Activated naive CD4-positive, alpha-beta T cell (primary cell): ENCODE measurements at places on chromosomes 12 and 14.

- DNase-seq: no peak
Observed at GRCh38 chr12:64991121-64991611, 129.9 kb downstream of the WIF1 start.

- DNase-seq: no peak
Observed at GRCh38 chr12:65667932-65668331, 156.4 kb upstream of the HMGA2 start.

DNA sequence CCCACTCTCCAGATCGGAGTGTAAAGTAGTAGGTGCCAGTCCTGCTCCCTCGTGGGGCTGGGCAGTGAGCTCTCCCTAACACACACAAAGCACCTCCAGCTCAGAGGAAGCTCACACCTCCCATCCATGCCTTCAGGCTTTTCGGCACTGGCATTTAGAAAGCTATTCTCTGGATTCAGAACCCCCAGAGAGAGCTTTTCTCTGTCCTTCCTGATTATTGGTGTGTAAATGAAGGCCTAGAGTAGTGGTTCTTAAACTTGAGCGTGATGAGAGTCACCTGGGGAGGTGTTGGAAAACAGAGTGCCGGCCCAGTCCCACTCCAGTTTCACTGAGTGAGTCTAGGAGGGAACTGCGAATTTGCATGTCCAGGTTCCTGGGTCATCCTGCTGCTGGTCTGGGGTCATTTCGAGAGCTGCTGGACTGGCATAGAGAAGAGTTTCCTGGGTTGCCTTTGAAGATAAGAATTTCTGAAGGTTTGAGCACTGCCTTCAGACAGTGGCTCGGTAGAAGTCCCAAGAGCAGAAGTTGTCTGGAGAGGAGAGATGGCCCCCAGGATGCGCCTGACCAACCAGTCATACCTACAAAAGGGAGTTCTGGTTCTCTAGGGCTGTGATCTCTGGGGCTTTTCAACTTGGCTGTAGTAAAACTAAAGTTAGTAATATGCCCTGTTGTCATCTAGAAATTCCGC lies 15.1 kb downstream of the CD9 start:
- DNase-seq: no peak

- no peak for DNase-seq
Observed at GRCh38 chr12:52649066-52649465, 2.9 kb downstream of the KRT2 start.

- no peak for DNase-seq
Observed at GRCh38 chr12:109554761-109555160, 18.5 kb downstream of the MMAB start.

- no peak for DNase-seq
Observed at GRCh38 chr12:51692016-51692415, 101.0 kb downstream of the SCN8A start.

DNA sequence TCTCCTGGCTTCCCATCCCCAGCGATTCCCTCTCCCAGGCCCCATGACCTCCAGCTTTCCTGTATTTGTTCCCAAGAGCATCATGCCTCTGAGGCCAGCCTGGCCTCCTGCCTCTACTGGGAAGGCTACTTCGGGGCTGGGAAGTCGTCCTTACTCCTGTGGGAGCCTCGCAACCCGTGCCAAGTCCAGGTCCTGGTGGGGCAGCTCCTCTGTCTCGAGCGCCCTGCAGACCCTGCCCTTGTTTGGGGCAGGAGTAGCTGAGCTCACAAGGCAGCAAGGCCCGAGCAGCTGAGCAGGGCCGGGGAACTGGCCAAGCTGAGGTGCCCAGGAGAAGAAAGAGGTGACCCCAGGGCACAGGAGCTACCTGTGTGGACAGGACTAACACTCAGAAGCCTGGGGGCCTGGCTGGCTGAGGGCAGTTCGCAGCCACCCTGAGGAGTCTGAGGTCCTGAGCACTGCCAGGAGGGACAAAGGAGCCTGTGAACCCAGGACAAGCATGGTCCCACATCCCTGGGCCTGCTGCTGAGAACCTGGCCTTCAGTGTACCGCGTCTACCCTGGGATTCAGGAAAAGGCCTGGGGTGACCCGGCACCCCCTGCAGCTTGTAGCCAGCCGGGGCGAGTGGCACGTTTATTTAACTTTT lies 14.3 kb downstream of the C12orf43 start:
- DNase-seq: no peak
